ENCODE measurements at places on chromosomes 4 and X.
A peak's percentile ranks its signal among the peaks of the same experiment; 100 is the strongest.

DNA sequence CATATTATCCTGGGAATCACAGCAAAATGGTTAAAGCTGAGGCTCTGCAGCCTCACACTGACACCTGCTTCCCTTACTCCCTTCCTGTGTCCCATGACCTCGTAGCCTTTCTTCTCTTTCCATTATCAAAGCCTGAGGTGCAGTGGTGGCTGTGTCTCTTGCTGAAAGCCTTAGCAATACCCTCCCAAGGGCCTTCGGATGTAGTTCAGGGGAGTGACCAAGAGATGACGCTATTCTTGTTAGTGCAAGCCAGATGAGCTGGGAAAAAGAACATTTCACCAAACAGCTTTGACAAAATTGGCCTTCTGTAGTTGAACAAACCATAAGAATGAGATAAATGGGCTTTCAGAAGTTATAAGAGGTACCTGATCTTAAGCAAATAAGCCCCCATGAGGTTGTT lies 31.6 kb downstream of the SMIM10L2A start:
- DNase-seq: no peak

DNA sequence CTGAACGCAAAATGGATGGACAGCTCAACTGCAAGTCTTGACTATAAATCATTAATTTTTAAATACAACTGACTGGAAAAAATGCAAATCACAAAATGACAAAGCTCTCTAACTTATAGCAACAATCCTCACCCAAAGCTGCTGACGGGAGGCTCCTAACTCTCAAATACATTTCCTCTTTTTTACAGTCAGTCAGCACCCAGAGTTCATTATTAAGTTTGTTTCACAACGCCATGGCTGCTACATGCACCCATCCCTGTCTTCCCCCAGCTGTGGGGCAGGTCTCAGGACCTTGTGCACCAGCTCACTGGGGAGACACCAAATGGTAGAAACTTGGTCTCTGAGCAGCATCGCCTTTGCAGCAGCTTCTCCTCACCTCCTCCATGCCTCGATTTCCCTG lies 97.6 kb downstream of the SLC34A2 start:
- DNase-seq: no peak

DNA sequence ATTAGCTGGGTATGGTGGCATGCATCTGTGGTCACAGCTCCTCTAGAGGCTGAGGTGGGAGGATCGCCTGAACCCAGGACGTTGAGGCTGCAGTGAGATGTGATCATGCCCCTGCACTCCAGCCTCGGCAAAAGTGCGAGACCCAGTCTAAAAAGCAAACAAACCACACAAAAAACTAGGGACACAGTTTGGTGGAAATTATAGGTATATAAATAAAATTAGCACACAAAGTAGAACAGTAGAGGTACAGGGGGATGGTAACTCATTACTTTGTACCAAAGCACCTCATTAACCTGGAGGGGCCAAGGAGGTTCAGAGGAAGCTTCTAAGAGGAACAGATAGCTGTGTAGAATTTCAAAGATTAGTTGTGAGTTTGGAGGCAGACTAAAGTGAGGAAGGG lies 5.1 kb downstream of the VBP1 start:
- DNase-seq: no peak

DNA sequence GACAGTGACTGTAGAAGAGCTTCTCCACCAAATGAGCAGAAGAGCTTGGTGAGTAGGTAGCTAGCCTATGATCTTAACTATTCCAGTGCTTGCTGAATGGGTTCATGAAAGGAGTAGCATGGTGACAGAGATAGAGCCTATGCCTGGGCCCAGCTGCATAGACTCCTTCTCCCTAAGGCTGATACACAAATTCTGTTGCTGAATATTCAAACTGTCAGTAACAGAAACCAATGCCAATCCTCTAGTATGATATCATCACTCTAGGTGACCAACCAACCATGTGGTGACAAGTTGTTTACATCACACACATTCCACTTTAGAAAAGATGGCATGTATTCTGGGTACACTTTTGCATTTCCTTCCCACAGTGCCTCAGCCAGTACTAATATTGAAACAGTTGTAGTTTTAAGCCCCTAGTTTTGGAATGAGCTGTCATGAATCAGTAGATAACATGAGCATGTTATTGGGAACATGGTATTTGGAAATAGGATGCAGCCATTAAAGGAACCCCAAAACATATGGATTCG lies 103.4 kb upstream of the GRXCR1 start:
- no peak for DNase-seq

DNA sequence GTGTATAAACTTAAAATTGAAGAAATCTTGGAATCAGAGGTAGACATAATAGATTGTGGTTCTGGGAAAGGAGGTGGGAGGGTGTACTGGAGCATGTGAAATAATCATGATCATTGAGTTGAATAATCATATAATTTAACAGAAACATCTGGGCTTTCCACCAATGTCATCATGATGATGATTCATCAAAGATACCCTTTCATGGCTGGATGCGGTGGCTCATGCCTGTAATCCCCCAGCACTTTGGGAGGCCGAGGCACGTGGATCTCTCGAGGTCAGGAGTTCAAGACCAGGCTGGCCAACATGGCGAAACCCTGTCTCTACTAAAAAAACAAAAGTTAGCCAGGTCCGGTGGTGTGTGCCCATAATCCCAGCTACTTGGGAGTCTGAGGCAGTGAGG lies 6.7 kb upstream of the RUFY3 start:
- DNase-seq: no peak

- DNase-seq: no peak
Observed at GRCh38 chr4:24912252-24913118, at the start of gene CCDC149. TSS of gene CCDC149 (minus strand) at chr4:24913042. CDS start at chr4:24912864, 178 bp downstream.

DNA sequence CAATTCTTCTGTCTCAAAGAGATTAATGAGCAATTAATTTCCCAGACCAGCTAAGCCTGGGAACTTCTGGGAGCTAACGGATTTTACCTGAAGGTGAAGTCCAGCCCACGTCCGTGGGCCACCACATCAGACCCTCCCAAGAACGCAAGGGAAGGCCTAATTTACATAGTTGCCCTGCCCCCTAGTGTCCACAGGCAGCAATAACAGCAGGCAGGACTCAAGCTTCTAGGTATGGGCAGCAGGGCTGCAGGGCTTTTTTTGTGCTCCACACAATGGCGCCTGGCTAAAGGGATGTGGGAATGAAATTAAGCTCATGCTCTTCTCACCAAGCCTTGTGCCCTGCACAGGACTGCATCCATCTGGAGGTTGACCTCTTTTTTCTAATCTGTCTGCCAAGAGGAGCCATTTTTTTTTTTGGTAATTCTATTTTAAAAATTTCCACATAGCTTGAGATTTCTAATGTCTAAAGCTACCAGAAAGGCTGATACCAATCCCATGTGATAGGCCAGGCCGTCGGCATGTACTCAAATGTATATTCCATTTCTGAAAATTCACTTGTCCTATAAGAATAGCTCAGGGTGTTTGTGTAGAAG lies 111.9 kb upstream of the TMEM164 start:
- peak; percentile 71 for DNase-seq
